ENCODE measurements at places on chromosomes 5 and 9. TPM values are rescaled to one million over a fixed set of nuclear protein-coding genes. Genes with fewer than 3 reads are reported as not detected.
A peak's percentile ranks its signal among the peaks of the same experiment; 100 is the strongest.

Gene SLC34A1
- total RNA-seq: not detected

Gene DDX4
- total RNA-seq: not detected

- DNase-seq: no peak
Observed at GRCh38 chr5:95347506-95348120, 43.6 kb upstream of the FAM81B start.

- DNase-seq: no peak
Observed at GRCh38 chr5:133861161-133861737, 107.2 kb downstream of the C5orf15 start.

GRCh38 chr5:150148117-150148927 lies 7.3 kb downstream of the PDGFRB start:
- peak; percentile 45 for DNase-seq

GRCh38 chr5:62287237-62287636 lies 18.8 kb upstream of the KIF2A start:
- no peak for DNase-seq

Measured in IMR-90 (cell line).